ENCODE measurements at places on chromosomes 16 and 17.
A peak's percentile ranks its signal among the peaks of the same experiment; 100 is the strongest.

DNA sequence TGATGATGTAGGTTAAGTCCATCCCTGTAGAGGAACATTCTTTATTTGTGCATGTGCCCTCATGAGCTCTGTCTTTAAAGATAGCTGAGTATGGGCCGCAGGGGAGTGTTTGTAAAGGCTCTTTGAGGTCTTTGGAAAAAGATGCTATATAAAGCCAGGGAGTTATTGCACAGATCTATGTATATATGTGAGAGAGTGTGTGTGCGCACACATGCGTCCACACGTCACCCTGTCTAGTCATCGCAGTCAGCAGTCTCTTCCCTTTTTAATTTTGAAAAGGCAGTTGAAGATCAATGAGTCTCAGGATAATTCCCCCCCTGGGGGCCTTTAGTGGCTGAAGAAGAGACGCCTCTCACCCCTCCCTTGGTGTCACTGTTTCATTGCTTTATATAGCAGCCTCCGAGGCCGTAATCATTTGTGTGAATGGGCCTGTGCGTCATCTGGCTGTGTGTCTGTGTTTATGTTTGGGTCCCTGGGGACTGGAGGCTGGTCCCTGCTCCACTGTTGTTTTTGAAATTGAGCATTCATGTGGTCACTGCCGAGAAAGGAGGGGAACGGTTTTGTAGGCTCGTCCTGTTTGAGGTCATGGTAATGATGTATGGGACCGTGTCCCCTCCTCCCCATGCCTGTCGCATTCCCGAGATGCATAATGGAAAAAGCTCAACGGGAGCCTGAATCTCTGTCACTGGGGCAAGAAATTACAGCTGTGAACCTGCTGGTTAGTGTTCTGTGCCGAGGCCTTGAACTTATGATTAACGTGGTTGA lies 143.9 kb downstream of the SNX29 start:
- peak; percentile 82 for DNase-seq

- DNase-seq = no peak
These were observed at the start of gene CD300LF for GRCh38 chr17:74712756-74713155. CD300LF (minus strand) TSS chr17:74712923; CDS start chr17:74712866, 57 bp downstream.

GRCh38 chr17:44398692-44399691 lies 9.5 kb upstream of the ITGA2B start:
- no peak for DNase-seq

DNA sequence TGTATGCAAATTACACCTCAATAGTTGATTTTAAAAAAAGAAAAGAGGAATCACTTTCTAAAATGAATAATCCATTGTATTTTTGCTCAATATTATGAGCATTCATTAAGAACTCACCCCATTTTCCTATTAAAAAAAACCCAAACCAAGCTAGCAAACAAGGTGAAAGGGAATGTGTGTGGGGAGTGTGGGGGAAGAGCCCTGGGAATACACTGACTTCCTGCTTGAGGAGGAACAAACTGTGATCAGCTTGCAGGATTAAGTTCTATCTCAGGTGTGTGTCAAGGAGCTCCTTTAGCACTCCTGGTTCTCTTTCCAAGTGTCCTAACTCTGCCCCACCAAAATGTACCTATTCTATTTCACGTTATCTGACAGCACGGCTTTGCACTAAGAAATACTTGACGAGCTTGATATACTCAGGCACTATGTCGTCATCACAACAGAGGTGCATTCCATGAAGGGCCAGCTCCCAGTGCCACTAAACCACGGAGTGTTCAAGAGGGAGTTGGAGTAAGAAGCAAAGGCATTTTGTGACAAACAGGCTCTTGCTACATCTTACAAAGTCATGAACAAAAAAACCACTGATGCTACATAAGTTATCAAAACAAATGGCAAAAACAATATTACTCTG lies 73.2 kb downstream of the MYH10 start:
- no peak for DNase-seq

DNA sequence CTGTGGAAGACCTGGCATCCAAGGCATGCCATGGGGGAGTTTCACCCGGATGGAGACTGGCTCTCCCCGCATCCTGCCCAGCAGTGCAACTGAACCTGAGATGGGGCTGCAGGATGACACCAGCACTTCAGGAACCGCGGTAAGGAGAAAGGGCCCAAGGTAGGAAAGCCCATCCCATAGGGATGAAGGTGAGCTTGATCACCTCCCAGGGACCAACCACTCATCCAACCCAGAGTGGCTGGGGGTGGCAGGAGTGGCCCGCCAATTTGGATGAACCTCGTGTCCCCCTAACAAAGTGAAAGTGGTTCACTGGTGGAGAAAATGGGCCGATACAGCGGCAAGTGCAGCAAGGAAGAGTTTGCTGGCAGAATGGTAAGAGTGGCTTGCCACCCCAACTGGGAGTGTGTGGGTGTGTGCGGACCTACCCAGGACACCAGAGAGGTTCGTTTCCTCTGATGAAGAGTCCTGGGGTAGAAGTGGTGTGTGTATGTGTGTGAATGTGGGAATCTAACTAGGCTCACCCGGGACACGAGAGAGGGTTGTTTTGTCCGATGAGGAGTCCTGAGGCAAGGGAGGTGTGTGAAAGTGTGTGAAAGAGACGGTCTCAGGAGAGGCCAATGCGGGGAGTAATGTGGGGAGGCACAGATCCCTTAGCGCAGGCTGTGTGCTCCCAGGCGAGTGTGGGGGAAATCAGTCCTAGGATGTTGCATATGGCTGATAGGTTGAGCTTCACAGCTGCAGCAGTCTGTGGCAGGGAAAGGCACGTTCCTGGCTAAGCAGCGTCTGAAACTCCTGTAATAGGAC lies 22.6 kb downstream of the ACSM1 start:
- no peak for DNase-seq

DNA sequence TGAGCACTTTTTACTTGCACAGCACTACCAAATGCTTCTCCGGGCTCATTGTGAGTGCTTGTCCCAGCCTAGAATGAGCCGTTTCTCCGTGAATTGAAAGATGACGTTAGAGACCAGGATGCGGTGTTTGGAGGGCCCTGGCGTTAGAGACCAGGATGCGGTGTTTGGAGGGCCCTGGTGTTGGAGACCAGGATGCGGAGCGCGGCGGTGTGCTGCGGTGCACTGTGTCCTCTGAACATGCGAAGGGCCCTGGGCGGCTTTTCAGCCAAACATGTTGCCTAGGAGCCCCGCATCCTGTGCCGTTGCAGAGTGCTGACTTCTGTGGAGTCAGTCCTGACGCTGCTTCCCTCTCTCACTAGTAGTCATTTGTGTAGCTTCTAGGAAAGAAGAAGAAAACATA lies 42.7 kb downstream of the BANP start:
- no peak for DNase-seq

GRCh38 chr17:65630502-65630901 lies 69.1 kb upstream of the AXIN2 start:
- no peak for DNase-seq

DNA sequence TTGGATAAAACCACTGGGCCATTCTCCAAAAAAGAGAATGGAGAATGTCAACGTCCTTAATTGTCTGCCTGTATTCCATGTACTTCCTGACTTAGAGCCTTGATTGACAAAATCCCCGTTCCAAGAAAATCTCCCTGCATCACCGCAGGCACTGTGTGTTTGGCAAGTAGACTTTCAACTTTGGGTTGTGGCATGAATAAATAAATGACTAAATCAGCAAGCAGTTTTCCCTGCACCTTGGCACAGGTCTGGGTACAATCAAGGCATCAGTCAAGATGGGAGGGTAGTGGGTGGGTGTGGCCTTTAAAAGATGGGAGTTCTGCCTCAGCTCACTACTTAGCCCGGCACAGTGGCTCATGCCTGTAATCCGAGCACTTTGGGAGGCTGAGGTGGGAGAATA lies 248.5 kb upstream of the RPL38 start:
- no peak for DNase-seq

DNA sequence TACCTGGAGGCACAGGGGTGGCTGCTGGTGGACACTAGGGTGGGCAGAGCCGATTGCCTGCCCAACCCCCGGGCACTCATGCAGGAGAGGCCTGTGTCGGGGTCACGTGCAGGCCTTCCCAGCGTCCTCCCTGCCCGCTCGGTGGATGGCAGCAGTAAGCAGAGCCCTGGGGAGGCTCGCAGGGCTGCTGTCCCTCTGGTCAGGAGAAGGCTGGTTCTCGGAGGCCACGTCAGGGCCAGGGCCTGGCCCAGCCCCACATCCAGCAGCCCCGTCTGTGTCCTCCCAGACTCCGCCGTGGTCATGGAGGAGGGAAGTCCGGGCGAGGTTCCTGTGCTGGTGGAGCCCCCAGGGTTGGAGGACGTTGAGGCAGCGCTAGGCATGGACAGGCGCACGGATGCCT lies 35.6 kb downstream of the TSC2 start:
- no peak for DNase-seq

- no peak for DNase-seq
These were observed 110.5 kb upstream of the CORO6 start for GRCh38 chr17:29733166-29733565.

- no peak for DNase-seq
These were observed 290.5 kb downstream of the HAPSTR1 start for GRCh38 chr16:9381905-9382304.

GRCh38 chr16:1731603-1732002 lies 25.6 kb downstream of the MAPK8IP3 start:
- no peak for DNase-seq

GRCh38 chr16:66342294-66342900 lies 24.1 kb upstream of the CDH5 start:
- no peak for DNase-seq

GRCh38 chr17:41444186-41444585 lies 3.4 kb upstream of the KRT38 start:
- no peak for DNase-seq

DNA sequence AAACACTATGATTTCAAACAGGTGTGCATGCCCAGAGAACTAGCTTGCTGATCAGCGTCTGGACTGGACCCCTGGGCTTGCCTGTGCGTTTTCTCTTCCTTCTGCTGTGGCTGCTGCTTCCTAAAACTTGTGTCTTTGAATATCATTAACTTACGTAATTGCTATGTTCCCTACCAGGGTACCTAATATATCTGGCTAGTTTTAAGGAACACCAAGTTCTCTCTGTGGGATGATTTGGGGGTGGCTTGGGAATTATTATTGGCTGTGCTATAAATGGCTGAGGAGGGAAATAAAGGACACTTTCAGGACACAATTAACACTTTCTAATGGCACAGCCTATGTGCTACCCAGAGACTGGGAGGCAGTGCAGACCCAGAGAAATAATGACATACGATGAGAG lies 606.0 kb upstream of the RBFOX1 start:
- DNase-seq = no peak

DNA sequence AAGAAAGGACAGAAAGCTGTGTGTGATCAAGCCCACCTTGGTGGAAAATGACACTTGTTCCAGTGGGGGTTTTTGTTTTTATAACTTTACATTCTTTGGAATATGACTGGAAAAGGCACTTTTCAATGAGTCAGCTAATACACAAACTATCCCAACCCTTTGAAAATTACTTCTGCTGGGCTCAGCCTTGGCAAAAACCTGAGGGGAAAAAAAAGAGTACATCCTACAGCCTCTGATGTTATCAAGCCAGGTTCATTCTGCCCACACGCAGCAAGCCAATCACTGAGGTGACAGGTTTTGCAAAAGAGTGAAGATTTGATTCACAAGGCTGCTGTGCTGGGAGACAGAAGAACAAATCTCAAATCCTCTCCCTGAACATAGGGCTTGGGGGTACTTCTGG lies 484.5 kb upstream of the ERCC4 start:
- no peak for DNase-seq

DNA sequence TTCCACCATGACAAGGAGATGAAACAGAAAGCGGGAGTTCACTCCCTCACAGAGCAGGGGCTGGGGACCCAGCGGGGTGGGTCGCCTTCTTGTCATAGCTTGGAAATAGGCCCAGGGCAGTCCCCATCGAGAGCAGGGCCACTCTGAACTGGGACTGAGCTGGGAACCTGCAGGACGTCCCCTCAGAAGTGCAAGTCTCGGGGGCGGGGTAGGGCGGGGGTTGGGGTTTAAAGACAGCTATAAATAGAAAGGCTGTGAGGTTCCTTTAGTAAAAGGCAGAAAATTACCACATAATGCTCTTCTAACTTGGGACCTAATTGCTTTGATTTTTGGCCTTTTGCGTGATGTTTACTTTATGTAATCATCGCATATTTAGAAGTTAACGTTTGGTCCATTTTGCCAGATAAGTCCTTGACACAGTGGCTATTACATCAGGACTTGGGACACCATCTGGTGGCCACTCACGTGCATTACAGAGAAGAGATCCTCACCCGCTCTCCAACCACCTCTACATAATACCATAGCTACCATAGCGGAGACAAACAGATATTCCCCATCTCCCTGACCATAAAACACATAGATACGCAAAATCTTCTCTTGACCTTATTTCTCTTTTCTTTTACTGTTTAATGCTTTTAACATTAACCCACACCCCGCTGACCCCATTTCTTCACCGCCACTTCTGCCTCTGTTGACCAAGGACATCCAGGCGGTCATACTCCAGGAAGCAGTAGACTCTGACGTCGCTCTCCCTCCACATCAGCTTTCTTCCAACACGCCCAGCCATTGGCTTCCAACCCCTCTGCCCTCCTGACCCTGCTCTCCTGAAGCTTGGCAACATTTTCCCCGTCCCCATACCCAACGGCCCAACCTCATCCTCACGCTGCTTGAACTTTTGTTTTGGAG lies 27.5 kb upstream of the PIK3R6 start:
- DNase-seq = peak; percentile 21

GRCh38 chr16:8237452-8237851 lies 352.9 kb downstream of the TMEM114 start:
- DNase-seq = no peak

GRCh38 chr16:87802670-87803069 lies 36.9 kb upstream of the KLHDC4 start:
- DNase-seq = no peak

DNA sequence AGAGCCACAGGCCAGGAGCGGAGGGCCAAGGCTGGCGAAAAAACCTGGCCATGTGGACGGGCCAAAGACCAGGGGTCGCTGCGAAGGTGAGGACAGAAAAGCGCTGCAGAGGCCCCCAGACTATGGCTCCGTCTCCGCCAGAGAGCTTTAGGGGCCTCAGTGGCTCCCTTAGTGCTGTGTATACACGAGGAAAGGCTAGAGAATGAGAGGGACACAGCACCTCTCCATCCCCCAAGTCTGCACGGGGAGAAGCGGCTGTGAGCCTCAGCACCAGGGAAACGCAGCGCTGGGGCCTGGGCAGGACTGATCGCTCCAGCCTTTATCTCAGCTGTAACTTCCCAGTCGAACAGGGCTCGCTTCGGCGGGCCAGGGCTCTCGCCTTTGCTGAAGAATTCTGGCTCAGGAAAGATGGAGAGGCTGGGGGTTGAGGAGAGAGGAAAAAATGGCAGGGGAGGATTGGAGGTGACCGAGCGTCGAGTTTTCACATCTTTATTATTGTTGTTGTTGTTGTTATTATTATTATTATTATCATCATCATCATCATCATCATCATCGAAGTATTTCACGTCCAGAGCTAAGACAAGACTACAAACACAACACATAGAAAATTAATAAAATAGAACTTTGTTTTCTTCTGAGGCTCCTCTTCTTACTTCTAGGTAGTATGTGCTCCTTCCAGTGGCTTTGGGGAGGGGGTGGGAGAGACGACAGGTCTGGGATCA lies 1.9 kb upstream of the HOXB5 start:
- no peak for DNase-seq

- DNase-seq = no peak
These were observed 1.4 kb downstream of the BAIAP2 start for GRCh38 chr17:81036197-81036941.

Measured in NCI-H1436 (cell line).